ENCODE measurements at places on chromosomes 5 and 9. TPM values are rescaled to one million over a fixed set of nuclear protein-coding genes. Genes with fewer than 3 reads are reported as not detected.

- DNase-seq = no peak
- H3K27me3 ChIP-seq = no peaks in the 10 kb centered on the region
- H3K4me3 ChIP-seq = no peak overlapping the region
- H3K4me1 ChIP-seq = peaks cover 60% of the 10 kb centered on the region
- H3K36me3 ChIP-seq = peaks cover 6% of the 10 kb centered on the region
Measured at GRCh38 chr5:132473668-132474067, 16.9 kb downstream of the IRF1 start.

DNA sequence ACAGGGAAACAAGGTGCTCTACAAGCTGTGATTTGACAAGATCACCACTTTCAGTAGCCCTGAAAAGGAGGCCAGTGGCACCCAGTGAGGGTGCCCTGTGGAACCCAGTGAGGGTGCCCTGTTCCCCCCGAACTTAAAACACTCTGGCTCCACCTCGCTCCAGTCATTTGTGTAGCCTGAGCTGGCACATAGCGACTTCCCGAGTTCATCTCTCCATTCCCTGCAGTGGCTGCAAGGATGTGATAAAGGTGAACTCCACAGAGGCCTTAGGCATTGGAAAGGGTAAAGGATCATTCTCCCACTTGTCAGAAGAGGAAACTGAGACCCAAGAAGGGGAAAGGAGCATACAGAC is 21.9 kb upstream of the ANXA6 start:
- H3K4me1 ChIP-seq = no peaks in the 10 kb centered on the region
- no peaks in the 10 kb centered on the region for H3K36me3 ChIP-seq
- no peak overlapping the region for H3K27ac ChIP-seq

DNA sequence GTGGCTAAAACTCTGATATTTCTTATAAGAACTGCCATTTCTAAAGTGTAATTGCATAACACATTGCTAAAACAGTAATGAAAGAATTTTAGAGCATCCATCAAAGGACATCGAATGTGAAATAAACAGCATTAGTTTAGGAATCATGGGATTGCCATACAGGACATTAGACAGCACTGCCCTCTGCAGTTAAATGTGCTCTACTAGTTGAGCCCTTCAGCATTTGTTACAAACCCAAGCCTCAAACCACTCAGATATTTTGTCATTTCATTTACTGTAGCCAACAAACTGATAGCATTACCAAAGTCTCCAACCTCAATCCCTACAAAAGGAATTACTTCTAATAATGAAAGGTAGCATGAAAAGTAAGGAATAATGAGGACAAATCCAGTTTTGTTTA is 116.8 kb upstream of the COX7C start:
- no peak overlapping the region for H3K4me3 ChIP-seq
- peak; percentile 34 for DNase-seq
- no peak overlapping the region for H3K27ac ChIP-seq
- H3K4me1 ChIP-seq = no peaks in the 10 kb centered on the region
- no peaks in the 10 kb centered on the region for H3K27me3 ChIP-seq

EIF4E1B gene
- total RNA-seq = not detected

LRRC70 gene
- 1.1 TPM for total RNA-seq
